ENCODE measurements at places on chromosomes 7 and 10.

DNA sequence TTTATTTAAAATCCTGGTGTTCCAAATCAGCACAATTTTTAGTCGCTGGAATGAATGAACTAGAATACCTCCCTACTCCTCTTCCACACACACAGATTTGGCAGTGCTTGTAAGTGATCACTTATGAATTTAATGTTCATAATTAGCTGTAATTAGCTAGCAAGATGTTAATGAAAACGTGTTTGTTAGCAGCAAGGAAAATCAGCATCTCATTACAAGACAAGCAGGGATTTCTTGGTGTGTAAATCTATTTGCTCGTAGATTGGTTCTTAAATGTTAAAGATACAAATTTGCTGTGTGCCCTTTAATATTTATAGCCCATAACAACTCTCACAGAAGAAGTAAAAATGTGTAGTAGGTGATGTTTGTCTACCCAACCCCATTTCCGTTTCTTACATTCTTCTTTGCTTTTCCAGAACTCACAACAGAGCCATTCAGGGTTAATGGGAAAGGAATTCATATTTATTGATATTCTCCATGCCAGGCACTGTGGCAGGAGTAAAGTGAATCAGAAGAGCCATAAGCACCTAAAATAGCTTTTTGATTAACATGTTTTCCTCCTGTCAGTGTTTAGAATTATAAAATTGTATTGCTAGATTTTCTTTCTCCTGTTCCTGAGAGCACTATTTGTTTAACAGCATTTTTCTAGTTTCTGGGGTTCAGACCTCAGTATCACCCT lies 49.6 kb downstream of the SEMA3C start:
- DNase-seq, result no peak

GRCh38 chr10:80144696-80145131 lies 12.2 kb downstream of the PLAC9 start:
- DNase-seq, result no peak

GRCh38 chr7:102849079-102849478 lies 63.7 kb upstream of the LRRC17 start:
- DNase-seq, result no peak

DNA sequence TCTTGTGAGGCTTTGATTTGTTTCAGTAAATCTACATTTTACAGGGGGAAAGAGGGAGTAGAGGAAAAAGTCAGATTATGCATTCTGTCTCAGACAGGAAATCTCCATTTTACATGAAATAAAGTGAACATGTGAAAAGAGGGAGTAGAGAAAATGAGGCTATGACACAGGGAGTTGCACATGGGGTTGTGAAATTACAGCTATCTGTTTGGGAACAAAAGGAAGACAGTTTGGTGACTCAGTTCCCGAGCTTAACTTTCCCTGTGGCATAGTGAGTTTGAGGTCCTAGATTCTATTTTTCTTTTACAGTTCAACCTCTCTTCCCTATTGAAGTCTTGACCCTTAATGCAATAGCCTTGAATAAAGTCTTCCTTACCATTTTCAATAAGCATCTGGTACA lies 63.2 kb upstream of the AGR3 start:
- peak; percentile 48 for DNase-seq

GRCh38 chr7:100882201-100882600 lies 7.3 kb downstream of the SRRT start:
- DNase-seq, result no peak

DNA sequence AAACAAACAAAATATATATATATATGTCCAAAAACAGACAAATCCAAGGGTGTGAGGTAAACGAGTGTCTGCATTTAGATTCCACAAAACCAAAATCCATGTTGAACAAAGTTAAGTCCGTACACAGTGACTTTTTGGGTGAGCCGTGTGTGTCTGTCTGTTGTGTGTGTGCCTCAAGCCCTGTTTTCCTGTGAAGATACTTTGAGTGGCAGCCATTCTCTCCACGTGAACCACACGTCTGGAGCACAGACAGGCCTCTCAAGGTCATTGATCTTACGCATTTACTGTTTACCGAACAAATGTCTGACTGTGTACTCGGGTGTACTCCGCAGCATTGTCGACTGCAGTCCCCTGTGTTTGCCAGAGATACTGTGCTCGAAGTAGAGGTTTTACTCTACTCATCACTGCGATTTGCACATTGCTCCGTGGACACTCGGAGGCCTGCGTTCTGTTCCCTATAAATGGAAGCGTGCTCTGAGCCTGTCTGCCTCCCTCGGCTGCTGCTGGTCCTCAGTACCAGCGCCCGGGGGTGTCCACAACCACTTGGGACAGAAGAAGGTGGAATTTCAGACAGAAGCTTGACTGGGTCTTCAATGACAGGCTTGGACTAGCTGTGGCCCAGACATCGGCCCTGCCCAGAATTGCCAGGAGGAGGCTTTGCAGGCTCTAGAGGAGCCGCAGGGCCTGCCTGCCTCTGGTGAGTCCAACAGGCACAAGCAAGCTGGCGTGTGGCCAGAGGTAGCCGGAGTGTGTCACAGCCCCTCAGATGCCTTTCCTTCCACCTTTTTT lies 22.1 kb downstream of the CYP17A1 start:
- no peak for DNase-seq

- DNase-seq, result no peak
Measured at GRCh38 chr7:55122263-55122662, 103.4 kb downstream of the EGFR start.

GRCh38 chr10:132880128-132880981 lies 62.0 kb downstream of the CFAP46 start:
- no peak for DNase-seq

DNA sequence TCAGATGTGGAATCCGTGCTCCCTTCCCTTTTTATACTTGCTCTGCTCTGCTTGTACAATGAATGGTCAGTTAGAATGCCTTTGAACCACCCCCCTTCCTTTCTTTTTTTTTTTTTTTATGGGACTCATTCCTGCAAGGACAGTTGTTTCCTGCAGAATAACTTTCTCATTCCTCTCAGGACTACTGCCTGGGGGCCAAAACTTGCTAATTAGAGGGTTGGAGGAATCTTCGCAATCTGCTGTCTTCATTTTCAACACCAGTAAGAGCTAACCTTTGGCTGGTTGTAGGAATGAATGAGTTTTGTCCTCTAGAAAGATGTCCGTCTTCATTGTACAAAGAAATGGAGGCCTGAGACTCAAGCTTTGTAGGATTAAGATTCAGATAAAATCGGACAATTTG lies 868.1 kb downstream of the LRMDA start:
- no peak for DNase-seq
